Activated CD8-positive, alpha-beta memory T cell treated with anti-CD3 and anti-CD28 coated beads, Interleukin-2, amount 50 U/mL, for 4 hours (primary cell): ENCODE measurements at places on chromosomes 12 and 14.

- no peak for DNase-seq
These were observed 25.9 kb upstream of the PNMA1 start for GRCh38 chr14:73739899-73740617.

- DNase-seq, result no peak
These were observed 70.1 kb downstream of the PRKD1 start for GRCh38 chr14:29857551-29857950.

DNA sequence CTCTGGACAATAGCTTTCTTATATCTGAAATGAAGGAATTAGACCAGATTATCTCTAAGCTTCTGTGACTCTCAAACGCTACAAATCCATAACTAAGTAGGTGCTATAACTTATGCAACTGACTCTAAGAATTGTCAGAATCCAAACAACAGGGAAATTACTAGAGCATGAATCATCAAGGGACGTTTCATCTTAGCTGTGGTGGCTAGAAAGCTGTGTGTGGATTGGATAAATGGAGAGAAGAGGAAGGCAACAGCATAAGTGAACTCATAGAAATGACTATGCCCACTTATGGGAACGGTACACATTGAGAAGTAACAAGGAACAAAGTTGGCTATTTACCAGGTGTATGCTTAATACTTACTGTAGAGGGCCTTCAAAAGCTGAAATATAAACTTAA lies 96.0 kb upstream of the NEDD1 start:
- DNase-seq, result no peak

DNA sequence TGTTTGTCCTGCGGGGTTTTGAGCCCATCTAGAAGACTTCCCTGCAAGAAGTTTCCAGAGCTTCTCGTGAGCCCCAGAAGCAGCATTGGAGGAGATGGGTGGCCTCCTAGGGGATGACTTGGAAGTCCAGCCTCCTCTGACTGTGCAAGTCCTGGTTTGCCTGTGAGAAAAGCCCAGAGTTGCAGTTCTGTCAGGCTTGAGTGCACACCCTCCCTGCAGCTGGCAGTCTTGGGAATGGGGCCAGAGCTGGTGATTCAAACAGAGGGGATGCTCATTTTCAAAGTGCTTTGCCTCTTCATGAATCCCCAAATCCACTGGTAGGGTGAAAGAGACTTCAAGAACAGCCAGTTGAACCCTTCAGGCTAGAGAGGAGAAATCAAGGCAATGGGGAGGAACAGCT lies 3.9 kb upstream of the PPP1R1A start:
- no peak for DNase-seq

GRCh38 chr12:59708064-59708463 lies 112.2 kb downstream of the SLC16A7 start:
- DNase-seq, result no peak

GRCh38 chr14:71332476-71332875 lies 425.2 kb downstream of the PCNX1 start:
- DNase-seq, result no peak

DNA sequence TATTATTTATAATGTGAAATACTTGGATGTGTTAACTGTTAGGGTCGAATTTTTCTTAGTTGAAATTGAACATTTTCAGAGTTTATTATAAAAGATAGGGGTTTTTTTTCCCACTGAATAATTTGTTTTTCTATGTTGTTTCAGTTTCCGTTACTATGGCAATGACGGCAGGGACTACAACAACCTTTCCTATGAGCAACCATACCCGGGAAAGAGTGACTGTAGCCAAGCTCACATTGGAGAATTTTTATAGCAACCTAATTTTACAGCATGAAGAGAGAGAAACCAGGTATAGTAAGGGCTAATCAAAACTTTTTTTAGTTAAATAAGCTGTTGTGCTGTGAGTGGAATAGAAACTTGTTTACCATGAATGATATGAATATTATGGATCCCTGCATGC lies 35.1 kb upstream of the BMAL2 start:
- no peak for DNase-seq
